ENCODE measurements at places on chromosomes 3 and 15.

DNA sequence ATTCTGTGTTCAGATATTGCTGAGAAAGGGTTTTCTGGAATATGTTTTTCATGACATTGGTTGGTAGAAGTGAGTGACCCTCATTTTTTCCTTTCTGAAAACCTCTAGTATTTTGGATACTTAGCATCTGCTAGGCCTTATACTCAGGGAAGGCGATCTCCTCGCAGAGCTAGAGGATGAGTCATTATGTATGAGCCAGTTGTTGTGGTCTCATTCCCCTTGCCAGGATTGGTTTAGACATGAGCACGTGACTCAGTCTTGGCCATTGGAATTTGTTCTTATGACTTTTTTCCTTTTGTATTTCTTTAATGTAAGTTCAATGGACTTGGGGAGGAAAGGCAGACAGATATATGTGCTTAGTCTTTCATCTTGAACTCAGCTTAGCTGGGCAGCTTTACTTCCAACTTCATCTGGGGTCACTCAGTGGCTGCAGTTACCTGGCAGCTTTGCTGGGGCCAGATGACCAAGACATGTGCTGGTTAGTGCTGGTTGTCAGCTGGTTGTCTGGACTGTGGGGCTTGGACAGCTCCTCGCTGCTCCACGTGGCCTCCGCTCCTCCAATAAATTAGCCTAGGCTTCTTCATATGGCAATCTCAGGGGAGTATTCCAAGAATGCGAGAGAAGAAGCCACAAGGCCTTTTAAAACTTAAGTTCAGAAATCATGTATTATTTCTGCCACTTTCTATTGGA is 207.5 kb downstream of the IL20RB start:
- no peak for DNase-seq

- DNase-seq = no peak
Measured at GRCh38 chr15:96494505-96494904, 164.0 kb downstream of the NR2F2 start.

DNA sequence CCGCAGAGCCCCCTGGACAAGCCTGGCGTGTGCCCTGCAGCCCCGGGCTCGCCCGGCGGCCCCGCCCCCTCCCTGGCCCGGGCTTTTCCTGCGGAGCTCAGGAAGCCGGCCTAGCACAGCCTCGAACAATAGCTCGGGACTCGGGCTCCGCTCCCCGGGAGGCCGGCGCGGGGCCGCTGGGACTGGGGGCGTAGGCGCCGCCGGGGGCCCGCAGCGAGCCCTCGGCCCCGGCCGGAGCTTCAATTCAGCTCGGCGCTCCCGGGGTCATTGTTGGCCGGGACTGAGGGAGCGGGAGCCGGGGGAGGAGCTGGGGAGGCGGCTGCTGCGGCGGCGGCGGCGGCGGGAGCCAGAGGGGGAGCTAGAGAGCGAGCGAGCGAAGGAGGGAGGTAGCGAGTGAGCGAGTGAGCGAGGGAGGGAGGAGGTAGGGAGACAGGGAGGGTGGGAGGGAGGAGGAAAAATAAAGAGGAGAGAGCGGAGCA is 41.0 kb upstream of the ROPN1 start:
- peak; percentile 21 for DNase-seq

DNA sequence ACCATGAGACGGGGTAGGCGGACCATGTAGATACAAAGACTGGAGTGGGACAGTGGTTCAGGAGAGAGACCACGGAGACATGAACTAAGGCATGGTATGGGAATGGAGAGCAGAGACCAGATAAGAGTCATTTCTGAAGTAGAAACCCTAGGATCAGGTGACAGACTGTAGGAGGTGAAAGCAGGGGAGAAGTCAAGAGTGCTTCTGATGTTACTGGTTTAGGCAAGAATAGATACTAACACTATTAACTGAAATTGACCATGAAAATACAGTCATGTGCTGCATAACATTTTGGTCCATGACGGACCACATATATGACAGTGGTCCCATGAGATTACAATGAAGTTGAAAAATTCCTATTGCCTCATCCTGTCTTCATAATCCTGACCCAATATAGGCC is 41.7 kb downstream of the RASGRP1 start:
- no peak for DNase-seq

DNA sequence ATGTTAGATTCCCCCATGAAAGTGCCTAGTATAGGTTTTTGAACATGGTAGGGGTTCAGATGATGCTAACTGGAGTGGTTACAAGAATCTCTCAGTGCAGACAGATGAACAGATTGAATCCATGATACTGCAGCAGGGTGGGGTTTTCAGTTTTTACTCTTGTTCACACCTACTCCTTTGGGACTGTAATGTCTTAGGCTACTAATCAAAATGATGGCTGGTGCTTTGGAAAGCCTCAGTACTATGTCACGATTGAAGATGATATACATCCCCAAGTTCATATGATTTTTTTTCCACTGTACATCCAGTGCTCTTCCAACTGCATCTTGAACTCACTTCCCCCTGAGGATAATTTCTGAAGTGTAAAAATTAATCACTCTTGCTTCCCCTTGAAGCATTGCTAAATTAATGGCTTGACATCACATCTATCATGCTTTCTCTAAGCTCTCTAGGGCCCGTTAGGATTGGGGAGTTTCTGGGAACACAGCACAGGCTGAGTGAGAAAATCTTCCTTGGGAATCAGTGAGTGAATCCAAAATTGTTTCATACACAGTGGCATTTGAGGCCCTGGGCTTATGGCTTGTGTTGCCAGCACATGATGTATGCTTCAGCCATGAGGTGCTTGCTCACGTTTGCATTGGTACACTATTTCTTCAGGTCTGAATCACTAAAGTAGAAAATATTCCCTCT is 115.0 kb upstream of the TPRG1 start:
- no peak for DNase-seq

DNA sequence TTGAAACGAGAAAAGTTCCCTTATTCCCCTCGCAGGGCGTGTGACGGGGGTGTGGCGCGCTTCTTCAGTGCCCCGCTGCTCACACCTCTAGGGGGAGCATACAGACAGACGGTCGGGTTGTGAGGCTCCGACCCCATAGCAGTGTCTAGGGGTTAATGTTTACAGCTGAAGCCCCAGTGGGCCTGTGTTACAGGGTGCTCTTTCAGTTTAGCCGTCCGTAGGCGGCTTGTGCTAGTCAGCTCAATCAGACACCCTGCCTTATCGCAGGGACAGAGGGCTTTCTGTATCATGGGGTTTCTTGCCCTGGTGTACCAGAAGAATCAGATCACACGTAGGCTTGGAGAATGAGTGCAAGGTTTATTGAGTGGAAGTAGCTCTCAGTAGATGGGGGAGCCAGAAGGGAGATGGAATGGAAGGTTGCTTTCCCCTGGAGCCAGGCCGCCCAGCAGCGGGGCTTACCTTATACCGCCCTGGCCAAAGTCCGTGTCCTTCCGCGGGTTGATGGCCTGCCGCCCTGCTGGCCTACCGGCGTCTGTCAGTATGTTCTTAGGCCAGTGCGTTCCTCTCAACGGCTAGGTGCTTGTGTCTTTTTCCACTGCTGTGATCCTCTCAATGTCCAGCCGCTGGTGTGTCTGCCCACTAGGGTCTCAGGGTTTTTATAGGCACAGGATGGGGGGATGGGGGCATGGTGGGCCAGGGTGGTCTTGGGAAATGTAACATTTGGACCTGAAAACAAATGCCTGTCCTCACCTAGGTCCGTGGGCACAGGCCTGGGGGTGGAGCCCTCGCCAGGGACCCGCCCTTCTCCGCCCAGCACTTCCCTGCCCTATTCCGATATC is 32.2 kb upstream of the ACP3 start:
- DNase-seq = no peak

DNA sequence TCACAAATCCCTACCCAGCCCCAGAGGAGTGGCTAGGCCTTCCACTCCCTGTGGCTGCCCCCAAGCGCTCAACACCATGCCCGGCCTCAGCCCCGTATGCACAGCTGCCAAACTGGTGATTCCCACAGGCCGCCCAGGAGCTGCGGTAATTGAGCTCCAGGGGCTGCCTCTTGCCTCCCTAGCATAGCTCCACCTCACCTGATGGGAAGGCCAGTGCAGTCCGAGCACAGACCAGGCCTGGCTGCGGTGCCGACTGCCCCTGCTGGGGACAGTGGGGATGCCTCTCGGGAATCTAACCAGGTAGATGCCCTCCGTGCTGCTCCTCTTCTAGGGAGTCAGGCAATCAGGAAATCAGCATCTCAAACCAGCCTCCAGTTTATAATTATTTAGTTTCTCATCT is 25.9 kb downstream of the SCN5A start:
- no peak for DNase-seq

GRCh38 chr3:25293736-25294135 is 134.3 kb upstream of the RARB start:
- no peak for DNase-seq

DNA sequence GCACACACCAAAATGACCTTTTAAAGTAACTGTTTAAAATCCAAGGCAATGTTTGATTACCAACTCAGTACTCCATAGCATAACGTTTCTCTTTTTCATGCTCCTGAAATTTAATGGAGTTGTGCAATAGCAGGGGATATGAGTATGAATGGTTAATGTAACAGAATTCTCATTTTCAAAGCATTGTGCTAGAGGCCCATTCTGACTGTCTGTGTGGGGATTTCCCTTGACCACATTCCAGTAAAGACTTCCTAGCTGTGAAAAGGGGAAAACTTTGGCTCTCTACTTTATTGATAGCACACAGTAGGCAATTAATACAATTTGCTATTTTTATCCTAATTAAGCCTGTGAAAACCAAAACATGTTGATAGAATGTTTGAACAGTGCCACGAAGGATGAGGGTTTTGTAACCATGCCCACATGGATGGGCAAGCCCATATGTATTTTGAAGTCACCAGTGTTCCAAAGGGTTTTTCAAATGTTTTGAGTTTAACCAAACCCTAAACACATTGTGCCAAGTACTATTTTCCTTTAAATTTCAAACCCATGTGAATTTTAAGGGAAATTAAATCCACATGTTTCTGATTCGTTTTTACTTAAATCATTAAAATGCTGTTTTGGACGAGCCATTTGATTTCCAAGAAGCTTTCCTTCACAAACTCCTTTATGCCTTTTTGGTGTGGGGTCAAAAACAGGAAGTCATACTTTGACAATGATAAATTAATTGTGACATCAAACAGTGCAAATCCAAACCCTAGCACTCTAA is 261.2 kb downstream of the SHOX2 start:
- DNase-seq = no peak

GRCh38 chr3:135163701-135164100 is 368.6 kb downstream of the EPHB1 start:
- DNase-seq = no peak

DNA sequence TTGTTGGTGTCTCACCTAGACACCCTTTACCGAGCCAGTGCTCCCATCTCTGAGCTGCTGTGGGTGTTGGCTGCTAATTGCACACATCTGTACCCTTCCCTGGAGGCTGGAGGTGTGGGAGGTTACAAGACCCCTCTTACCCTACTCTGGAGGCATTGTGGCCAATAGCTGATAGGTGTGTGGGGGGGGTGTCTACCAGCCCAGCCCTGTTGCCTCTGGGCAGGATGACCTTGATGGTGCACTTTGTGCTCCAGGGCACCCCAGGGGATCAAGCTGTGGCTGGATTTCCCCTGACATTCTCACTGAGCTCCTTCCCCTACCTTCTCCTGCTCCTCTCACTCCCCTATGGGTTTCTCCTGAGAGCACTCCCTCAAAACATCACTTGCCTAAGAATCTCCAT is 104.7 kb upstream of the ADPGK start:
- no peak for DNase-seq

- DNase-seq = no peak
Measured at GRCh38 chr15:58931987-58932588, 1.4 kb downstream of the SLTM start.

DNA sequence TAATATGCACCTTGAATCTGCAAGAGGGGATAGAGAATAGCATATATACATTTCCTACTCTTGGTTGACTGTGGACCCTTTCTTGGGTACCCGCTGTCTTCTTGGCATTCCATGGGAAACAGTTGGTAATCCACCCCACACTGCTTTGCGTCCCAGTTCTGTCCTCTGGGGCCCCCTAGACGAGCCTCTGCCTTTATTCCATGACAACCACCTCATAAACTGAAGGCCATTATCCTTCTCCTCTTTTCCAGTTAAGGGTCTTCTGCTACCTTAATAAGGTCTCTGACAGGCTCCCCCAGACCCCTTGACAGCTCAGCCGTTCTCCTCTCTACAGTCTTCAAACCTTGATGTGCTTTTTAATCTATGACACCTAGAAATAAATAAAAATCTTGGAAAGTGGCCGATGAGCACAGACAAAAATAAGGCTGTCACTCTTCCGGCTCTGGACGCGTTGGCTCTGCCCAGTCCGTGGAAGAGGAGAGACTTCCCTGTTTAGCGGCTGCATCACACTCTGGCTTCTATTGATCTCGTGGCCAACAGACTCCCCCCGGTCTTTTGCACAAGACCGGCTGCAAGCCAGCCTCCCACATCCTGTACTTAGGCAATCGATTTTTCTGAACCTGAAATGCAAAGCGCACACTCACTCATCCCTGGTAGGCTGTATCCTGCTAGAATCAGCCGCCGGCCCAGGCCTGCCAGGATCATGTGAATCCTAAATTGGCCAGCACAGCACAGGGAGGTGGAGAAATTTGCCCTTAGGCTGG is 251.0 kb upstream of the TLE3 start:
- no peak for DNase-seq

GRCh38 chr3:89104499-89104898 is 2.9 kb upstream of the EPHA3 start:
- DNase-seq = no peak

- no peak for DNase-seq
Measured at GRCh38 chr15:25065286-25065685, 110.5 kb downstream of the SNRPN start.

GRCh38 chr3:120797857-120798256 is 55.3 kb downstream of the GTF2E1 start:
- DNase-seq = no peak

GRCh38 chr3:157493627-157494550 is 9.3 kb downstream of the VEPH1 start:
- no peak for DNase-seq

DNA sequence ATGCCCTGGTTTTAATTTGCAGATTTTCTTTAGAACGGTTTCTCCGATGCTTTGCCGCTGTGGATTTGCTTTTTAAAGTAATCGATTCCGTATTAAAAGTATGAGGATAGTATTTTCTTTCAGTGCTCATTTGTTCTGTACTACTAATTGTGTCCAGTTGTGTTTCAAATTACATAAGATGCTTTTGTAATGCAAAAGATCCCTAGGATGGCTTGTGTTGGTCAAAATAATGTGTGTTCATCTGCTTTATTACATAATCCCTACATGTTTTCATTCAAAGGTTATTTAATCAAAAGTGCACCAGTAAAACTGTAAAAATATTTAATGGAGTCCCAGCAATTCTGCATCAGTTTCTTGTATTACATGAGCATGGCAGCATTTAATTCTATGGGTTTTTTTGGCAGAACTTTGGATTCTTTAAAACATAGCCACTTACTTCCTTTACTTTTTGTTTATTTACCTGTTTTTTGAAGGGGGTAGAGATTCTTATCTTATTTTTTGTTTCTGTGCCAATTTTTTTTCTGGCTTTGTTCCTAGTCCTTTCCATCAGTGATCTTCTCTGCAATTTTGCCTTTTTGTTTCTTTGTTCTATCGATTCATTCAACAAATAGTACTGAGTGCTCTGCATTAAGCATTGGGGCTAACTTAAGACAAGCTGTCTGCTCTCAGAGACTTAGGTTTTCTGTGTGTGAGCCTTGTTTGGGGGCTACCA is 352.8 kb downstream of the LRTM1 start:
- DNase-seq = no peak
